Stimulated activated CD8-positive, alpha-beta memory T cell treated with anti-CD3 and anti-CD28 coated beads, Interleukin-7, amount 100 ng/mL, for 1 hour (primary cell): ENCODE measurements at places on chromosomes 11 and 22.

GRCh38 chr22:27836181-27836580 is 34.6 kb upstream of the MN1 start:
- no peak for DNase-seq

DNA sequence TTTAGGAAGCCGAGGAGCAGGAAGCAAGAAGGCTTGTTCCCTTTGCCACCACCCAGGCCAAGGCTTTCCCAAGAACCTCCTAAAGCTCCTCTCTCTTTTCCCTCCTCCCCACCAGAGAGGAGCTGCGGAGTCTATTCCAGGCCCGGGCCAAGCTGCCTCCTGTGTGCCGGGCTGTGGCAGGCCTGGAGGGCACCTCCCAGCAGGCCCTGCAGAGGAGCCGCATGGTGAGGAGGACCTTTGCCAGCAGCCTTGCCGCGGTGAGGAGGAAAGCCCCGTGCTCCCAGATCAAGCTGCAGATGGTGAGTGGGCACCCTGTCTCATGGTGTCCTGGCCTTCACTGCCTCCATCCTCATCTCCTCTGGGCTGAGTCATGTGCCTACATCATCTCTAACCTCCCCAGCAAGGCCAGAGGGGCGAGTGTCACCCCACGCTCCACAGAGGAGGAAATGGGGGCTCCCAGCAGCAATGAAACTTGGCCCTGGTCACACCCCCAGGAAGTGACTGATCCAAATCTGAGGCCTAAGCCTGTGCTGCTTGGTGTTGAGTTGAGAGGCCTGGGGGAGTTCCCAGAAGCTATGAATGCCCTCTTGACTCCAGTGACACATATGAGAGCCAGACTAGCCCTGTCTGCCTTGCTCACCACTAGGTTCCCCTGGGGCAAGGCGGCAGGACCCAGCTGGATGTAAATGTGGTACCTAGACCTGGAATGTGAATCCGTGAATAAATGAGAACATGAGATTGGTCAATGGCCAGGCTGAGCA is 104.2 kb downstream of the MYO18B start:
- DNase-seq, result no peak

DNA sequence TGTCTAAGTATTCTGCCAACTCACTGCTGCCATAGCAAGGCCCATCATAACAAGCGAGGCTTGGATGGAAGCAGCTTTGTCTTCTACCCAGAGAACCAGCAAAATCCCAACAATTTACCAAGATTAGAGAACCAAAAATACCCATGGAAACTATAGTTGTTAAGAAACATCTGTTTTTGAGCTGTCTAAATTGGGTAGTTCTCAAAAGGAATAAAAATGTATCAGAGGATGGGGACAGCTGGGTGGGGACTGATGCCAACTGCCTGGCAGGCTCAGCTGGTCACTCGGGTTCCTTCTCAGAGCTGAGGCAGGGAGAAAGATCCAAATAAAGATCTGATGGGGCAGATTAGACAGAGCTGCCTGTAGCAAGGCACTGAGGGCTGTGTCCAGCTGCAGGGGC is 85.9 kb upstream of the GRK3 start:
- DNase-seq, result no peak

GRCh38 chr11:118649941-118650340 is 29.5 kb downstream of the TREH start:
- DNase-seq, result no peak

DNA sequence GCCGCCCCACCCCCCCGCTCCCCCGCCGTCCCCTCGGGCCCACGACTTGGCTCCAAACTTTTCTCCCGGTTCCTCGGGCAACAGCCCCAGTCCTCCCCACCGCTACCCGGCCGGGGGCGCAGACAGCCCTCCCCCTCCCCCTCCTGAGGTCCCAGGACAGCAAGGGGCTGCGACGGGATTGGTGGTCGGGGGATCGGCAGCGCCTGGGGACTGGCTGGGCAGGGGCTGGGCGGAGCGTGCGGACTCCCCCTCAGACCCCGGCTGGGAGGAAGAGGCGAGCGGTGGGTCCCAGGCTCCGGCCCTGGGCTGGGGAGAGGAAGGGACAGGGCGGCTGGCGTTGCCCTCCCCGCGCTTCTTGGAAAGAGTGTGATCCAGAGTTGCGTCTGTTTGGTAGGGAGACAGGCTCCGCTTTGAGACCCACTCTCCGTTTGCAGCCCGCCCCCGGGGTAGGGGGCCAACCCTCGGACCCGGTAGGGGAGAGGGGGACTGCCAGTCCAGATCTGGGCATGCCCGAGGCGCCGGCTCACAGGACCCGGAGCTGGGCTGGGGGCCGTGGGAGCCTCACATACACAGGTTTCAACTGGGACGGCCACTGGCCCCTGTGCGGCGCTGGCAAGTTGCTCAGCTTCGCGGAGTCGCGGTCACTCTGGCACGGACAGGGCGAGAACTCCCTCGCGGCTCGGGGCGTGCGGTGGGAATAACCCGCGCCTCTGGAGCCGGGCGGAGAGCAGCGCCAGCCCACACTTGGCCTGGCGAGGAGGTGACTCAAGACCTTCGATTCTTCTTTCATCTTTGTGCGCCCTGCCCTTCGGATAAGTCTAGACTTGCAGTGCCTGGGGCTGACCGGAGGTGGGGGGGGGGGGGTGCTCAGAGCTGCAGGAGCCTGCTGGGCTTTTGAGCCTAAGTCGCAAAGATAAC is 999 bp downstream of the TSKU start:
- no peak for DNase-seq

DNA sequence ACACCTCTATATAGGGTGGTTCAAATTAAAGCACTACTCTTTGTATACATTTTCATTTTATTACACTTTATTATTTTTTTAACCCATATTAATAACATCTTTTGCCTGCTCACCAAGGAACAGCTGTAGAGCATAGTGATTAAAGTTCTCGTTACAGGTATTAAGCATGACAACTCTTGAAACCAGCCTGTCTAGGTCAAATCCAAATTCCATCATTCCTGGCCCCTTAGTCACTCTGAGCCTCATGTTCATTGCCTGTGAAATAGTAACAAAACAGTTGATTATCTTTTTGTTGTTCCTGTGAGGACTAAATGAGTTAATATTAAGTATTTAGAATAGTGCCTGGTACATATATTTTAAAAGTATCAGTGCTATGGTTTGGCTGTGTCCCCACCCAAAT is 334.5 kb downstream of the RAB38 start:
- no peak for DNase-seq
